K562 (cell line): ENCODE measurements at places on chromosomes 7 and 10. TPM values are rescaled to one million over a fixed set of nuclear protein-coding genes. Genes with fewer than 3 reads are reported as not detected.

CALML3 gene
- not detected in 2 replicates for total RNA-seq

PRPS1L1 gene
- not detected in 2 replicates for total RNA-seq

CTNNA3 gene
- total RNA-seq, result not detected in 2 replicates

ZCWPW1 gene
- total RNA-seq, result 0.86 and 0.94 TPM in 2 replicates

PNLIPRP1 gene
- 0.60 and 1.1 TPM in 2 replicates for total RNA-seq

CALCR gene
- 0.09 and 0.16 TPM in 2 replicates for total RNA-seq

PTPN20 gene
- not detected in 2 replicates for total RNA-seq

CACNB2 gene
- 0.09 TPM in 1 of 2 replicates, not detected in the other for total RNA-seq

ASAH2B gene
- total RNA-seq, result 5.8 and 8.5 TPM in 2 replicates

GRCh38 chr7:34739651-34740300, 81.8 kb downstream of the NPSR1 start:
- no peak for DNase-seq
- H3K4me1 ChIP-seq, result no peaks in the 10 kb centered on the region
- H3K4me3 ChIP-seq, result no peak overlapping the region

DNA sequence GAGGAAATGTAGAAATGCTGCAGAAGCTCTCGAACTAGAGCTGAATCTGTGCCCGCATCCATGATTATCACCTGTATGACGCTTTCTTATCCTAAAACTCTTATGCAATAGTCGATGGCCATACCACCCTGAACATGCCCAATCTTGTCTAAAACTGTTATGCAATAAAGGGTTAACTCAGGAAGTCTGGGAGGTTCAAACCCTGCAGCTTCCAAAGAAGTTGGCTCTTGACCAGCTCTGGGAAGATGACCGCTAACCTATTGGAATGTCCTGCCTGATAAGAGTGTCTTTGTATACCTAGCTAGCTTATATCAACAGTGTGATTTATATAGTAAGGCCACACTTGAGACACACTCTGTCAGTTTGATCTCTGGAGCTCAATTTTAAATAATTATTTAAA, 3.4 kb upstream of the C10orf88 start:
- no peak for DNase-seq
- H3K4me3 ChIP-seq, result no peak overlapping the region
- no peak overlapping the region for H3K27ac ChIP-seq
- no peaks in the 10 kb centered on the region for H3K36me3 ChIP-seq
- peaks cover 11% of the 10 kb centered on the region for H3K4me1 ChIP-seq
- no peaks in the 10 kb centered on the region for H3K27me3 ChIP-seq

DNA sequence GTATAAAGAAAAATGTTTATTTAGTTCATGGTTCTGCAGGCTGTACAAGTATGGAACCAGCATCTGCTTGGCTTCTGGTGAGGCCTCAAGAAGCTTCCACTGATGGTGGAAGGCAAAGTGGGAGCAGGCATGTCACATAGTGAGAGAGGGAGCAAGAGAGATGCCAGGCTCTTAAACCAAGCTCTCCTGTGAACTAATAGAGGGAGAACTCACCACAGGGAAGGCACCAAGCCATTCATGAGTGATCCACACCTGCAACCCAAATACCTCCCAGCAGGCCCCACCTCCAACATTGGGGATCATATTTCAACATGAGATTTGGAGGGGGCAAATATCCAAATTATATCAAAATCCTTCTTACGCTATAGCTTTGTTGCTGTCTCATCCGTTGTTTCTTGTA, 113.1 kb downstream of the CPED1 start:
- no peak for DNase-seq
- H3K27me3 ChIP-seq, result no peaks in the 10 kb centered on the region
- no peaks in the 10 kb centered on the region for H3K4me1 ChIP-seq

DNA sequence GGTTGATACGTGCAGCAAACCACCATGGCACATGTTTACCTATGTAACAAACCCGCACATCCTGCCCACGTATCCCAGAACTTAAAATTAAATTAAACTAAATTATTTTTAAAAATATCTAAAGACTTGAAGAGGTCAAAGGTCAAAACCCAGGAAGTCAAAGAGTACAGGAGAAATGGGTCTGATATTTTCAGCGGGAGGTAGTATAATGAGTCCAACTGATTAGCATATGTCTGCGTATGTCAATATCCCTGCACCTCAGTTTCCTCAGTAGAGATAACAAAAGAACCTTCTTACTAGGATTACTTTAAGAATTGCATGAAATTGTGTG, 133.0 kb downstream of the TMEM26 start:
- no peaks in the 10 kb centered on the region for H3K4me1 ChIP-seq
- no peak overlapping the region for H3K4me3 ChIP-seq
- H3K36me3 ChIP-seq, result no peaks in the 10 kb centered on the region
- no peaks in the 10 kb centered on the region for H3K27me3 ChIP-seq
- H3K27ac ChIP-seq, result no peak overlapping the region
- no peak for DNase-seq

GRCh38 chr10:24442234-24442633, 233.3 kb downstream of the KIAA1217 start:
- H3K27me3 ChIP-seq, result peaks cover 6% of the 10 kb centered on the region
- no peak for DNase-seq
- H3K27ac ChIP-seq, result no peak overlapping the region
- no peak overlapping the region for H3K4me3 ChIP-seq
- H3K36me3 ChIP-seq, result no peaks in the 10 kb centered on the region

DNA sequence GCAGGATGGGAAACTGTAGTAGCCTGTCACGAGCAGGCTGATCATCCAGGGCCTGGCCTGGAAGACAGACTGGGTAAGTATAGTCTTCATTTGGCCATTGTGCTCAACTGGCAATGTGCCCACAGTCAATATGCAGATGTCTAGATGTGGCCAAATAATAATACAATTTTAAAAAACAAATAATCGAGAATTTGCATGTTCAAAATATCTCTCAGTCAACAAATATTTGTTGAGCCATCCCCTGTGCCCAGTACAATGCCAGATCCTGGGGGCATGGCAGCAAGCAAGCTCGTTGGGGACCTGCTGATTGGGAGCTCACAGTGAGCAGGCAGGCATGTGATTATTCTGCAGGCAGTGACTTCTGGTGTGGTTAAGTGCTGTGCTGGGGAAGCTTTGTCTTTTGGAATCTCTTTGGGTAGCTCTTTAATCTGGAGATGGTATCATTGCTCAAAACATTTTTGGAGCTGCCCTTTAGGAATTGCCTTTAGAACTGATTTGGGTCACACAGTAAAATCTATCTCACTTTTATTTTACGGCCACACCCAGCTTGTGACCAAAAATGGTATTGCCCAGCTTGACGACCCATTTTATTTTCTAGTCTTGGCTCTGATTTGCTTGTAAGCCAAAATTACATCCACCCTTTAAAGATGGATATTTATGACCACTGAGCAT, 92.2 kb downstream of the PLCE1 start:
- no peaks in the 10 kb centered on the region for H3K4me1 ChIP-seq
- no peaks in the 10 kb centered on the region for H3K36me3 ChIP-seq
- H3K27me3 ChIP-seq, result no peaks in the 10 kb centered on the region
- no peak overlapping the region for H3K27ac ChIP-seq
- no peak for DNase-seq

DNA sequence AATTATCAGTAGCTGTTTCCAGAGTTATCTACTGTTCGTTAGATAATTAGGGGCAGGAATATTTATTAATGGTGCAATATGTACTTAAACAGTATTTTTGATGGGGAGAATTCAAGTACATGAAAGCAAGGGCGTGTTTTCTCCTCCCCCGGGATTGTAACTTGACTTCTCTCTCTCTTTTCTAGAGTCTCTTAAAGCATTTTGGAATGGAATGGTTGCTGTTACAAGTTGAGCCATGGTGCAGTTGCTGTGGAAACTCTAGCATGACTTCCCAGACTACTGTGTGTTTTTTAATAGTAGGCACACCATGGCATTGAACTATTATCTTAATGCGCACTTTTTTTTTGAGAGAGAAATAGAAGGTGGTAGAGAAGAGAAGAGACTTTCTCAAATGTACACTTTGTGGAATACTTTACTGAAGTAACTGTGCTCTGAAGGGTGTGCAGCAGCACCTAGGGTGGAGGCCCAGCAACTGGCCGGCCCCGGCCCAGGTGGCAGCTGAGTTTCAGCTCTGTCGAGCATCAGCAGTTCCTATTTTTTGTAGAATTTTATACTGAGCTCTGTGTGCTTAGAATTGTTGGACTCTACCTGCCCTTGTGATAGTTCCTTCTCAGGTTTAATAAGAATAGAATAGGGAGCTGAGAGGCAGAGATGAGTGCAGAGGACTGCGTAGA, 64.4 kb downstream of the CCNY start:
- H3K4me1 ChIP-seq, result peaks cover 56% of the 10 kb centered on the region
- no peaks in the 10 kb centered on the region; the same call in 2 of the 3 replicates for H3K36me3 ChIP-seq
- no peaks in the 10 kb centered on the region for H3K27me3 ChIP-seq
- no peak overlapping the region for H3K4me3 ChIP-seq
- 0 out of 3 replicates have a peak overlapping the region, but pooled peaks have one; percentile 9 for H3K27ac ChIP-seq

DNA sequence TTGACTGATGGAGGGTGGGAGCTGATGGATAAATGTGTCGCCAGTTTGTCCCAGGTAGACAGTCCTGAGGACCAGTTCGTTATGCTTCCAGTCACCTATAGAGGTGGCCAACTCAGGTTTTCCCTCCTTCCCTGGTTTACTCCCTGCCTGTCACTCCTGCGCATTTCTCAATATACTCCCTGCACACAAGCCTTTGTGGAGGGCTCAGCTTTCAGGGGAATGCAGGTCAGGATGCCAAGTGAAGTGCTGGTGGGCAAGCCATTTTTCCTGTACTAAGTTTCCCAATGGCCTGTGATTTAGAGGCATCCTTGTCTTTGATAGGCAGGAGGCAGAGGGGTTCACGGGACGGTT, 473.5 kb upstream of the ZMIZ1 start:
- no peak for DNase-seq
- H3K27ac ChIP-seq, result no peak overlapping the region
- no peak overlapping the region for H3K4me3 ChIP-seq
- H3K27me3 ChIP-seq, result 0 out of 3 replicates have a peak, but pooled peaks cover 2% of the 10 kb centered on the region
- H3K36me3 ChIP-seq, result no peaks in the 10 kb centered on the region
- H3K4me1 ChIP-seq, result no peaks in the 10 kb centered on the region

- no peak for DNase-seq
- no peak overlapping the region for H3K4me3 ChIP-seq
- H3K27me3 ChIP-seq, result no peaks in the 10 kb centered on the region; the same call in 2 of the 3 replicates
- no peak overlapping the region for H3K27ac ChIP-seq
- no peaks in the 10 kb centered on the region for H3K4me1 ChIP-seq
Measured at GRCh38 chr10:86049442-86049841, 317.2 kb downstream of the GRID1 start.

- no peak overlapping the region for H3K4me3 ChIP-seq
- no peak for DNase-seq
Measured at GRCh38 chr10:130884456-130884855, 427.1 kb downstream of the TCERG1L start.

- H3K4me3 ChIP-seq, result no peak overlapping the region
- H3K27me3 ChIP-seq, result no peaks in the 10 kb centered on the region
- H3K4me1 ChIP-seq, result no peaks in the 10 kb centered on the region
- no peak overlapping the region for H3K27ac ChIP-seq
- no peak for DNase-seq
Measured at GRCh38 chr7:71354716-71355115, 222.8 kb downstream of the GALNT17 start.

GRCh38 chr7:111508387-111508786, 53.9 kb downstream of the IMMP2L start:
- no peak overlapping the region for H3K27ac ChIP-seq
- DNase-seq, result no peak
- H3K27me3 ChIP-seq, result no peaks in the 10 kb centered on the region
- H3K4me3 ChIP-seq, result no peak overlapping the region

DNA sequence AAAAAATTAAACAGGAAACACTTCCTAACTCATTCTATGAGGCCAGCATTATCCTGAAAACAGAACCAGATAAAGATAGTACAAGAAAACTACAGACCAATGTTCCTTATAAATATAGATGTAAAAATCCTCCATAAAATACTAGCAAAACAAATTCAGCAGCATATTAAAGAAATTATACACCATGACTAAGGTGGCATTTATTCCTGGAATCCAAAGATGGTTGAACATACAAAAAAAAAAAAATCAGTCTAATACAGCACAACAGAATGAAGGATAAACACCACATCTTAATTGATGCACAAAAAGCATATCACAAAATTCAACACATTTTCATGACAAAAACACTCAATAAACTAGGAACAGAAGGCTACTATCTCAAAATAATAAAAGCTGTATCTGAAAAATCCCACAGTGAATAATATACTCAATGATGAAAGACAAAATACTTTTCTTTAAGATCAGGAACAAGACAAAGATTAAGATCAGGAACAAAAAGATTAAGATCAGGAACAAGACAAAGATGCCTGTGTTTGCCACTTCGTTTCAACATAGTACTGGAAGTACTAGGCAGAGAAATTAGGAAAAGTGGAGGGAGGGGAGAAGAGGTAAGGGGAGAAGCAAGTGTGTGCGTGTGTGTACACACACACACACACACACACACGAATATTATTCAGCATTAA, 95.6 kb downstream of the SNX13 start:
- H3K36me3 ChIP-seq, result peaks cover 31% of the 10 kb centered on the region; the same call in 2 of the 3 replicates
- no peaks in the 10 kb centered on the region for H3K4me1 ChIP-seq
- DNase-seq, result no peak
- H3K27me3 ChIP-seq, result no peaks in the 10 kb centered on the region
- no peak overlapping the region for H3K27ac ChIP-seq

DNA sequence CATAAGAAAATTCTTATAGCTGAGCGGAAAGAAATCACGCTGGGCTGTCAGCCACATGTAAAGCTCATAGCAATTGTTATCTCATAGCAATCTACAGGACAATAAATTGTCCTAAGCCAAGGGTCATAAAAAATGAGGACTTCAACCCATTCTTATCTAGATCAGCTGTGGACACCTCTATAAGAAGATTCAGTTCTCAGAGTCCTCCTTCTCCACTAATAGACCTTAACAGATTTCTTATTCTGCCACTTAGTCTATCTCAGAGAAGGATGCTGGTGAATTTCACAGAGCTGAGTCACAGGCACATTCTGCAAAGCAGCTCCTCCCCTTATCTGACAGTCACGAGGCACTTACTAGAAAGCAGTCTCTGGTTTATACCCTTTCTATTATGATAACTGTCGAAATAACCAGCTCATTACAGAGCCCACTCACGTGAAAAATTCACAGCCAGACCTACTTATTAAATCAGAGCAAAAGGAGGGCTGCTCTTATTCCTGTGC, 185.3 kb upstream of the PCLO start:
- no peaks in the 10 kb centered on the region for H3K4me1 ChIP-seq
- H3K27me3 ChIP-seq, result no peaks in the 10 kb centered on the region
- H3K27ac ChIP-seq, result no peak overlapping the region
- H3K4me3 ChIP-seq, result no peak overlapping the region

- peaks cover 56% of the 10 kb centered on the region for H3K27me3 ChIP-seq
- H3K36me3 ChIP-seq, result no peaks in the 10 kb centered on the region
- no peak overlapping the region for H3K4me3 ChIP-seq
- DNase-seq, result no peak
- H3K27ac ChIP-seq, result no peak overlapping the region
Measured at GRCh38 chr10:104049504-104050250, 36.0 kb downstream of the COL17A1 start.

- no peaks in the 10 kb centered on the region for H3K36me3 ChIP-seq
- H3K27ac ChIP-seq, result no peak overlapping the region
- no peak for DNase-seq
- H3K27me3 ChIP-seq, result no peaks in the 10 kb centered on the region
- peaks cover 11% of the 10 kb centered on the region for H3K4me1 ChIP-seq
Measured at GRCh38 chr7:25922296-25922695, 229.7 kb upstream of the NFE2L3 start.

- H3K36me3 ChIP-seq, result peaks cover 6% of the 10 kb centered on the region; the same call in 1 of the 3 replicates
- DNase-seq, result no peak
- no peak overlapping the region for H3K4me3 ChIP-seq
- H3K27me3 ChIP-seq, result no peaks in the 10 kb centered on the region
- H3K27ac ChIP-seq, result no peak overlapping the region
- peaks cover 5% of the 10 kb centered on the region for H3K4me1 ChIP-seq
Measured at GRCh38 chr10:35208536-35208935, 81.9 kb downstream of the CREM start.

GRCh38 chr7:67732898-67733297, 736.3 kb downstream of the TYW1 start:
- no peak overlapping the region for H3K4me3 ChIP-seq
- no peaks in the 10 kb centered on the region; the same call in 1 of the 2 replicates for H3K27me3 ChIP-seq
- no peaks in the 10 kb centered on the region for H3K36me3 ChIP-seq
- no peak overlapping the region for H3K27ac ChIP-seq
- DNase-seq, result no peak
- H3K4me1 ChIP-seq, result no peaks in the 10 kb centered on the region
